HTR-8/SVneo (cell line): ENCODE measurements at places on chromosomes 11 and 22.
A peak's percentile ranks its signal among the peaks of the same experiment; 100 is the strongest.

DNA sequence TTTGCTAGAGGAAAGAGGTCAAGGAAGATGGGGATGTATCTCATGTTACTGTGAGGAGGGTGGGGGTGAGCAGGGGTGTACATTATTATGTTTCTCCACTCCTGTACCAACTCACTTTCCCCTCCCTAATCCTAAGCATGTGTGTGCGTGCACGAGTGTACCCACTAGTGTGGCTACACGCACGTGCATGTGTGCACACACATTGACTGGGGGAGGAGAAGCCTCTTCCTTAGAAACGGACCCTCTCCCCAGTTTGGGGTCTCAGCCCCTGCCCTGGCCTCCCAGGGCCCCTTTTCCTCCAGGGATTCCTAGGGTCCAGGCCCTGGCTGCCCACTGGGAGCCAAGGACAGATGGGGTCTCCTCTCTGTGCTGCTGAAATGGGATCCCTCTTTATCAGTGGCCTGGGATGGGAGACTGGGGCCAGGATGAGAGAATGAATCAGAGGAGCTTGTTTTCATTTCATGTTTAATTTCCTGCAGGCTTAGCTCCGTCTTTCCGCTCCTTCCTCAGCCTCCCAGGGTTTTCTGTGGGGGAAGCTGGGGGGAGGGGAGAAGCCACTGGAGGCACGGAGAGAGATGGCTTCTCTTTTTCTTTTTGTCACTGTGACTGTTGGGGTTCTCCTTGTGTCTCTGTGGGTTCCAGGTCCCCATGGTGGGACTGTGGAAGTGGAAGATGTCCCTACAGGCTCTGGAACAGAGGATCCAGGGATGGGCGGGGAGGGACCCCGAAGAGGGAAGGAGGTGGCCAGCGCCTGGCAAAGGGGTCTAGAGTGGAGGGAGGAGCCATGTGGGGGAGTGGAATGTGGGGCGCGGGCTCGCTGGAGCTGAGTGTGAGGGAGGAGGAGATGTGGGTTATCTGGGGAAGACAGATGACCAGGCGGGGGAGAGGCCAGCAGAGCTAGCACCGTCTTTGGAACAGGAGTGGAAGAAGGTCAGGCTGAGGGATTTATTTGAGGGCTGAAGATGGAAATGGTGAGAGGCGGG, 40.3 kb downstream of the ALX4 start:
- peak; percentile 50 for DNase-seq

DNA sequence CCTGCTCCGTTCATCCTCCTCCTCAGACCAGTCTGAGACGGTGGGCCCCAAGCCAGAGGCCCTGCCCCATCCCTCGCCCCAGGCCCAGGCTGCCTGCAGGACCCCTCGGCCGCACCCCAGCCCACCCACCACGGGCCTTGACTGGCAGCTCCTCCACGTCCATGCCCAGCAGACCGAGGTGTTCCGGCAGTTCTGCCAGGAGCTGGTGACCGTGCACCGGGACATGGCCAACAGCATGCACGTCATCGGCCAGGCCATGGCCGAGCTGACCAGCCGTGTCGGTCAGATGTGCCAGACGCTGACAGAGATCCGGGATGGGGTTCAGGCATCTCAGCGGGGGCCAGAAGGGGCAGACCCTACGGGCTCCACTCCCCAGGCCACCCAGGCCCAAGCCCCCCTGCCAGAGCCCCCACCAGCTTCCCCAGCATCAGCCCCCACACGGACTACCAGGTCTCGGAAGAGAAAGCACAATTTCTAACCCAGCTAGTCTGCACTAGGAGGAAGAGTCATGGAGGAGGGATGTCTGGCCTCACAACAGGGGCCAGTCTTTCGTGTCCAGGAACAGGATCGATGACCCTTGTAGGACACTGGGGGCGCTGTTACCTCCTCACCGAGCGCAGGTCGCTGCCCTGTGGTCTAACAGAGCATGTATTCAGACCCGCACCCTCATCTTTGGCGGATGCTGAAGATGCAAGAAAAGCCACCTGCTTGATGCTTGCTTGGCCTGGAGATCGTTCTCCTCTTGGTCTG, 66.3 kb downstream of the PRDM11 start:
- DNase-seq, result no peak

DNA sequence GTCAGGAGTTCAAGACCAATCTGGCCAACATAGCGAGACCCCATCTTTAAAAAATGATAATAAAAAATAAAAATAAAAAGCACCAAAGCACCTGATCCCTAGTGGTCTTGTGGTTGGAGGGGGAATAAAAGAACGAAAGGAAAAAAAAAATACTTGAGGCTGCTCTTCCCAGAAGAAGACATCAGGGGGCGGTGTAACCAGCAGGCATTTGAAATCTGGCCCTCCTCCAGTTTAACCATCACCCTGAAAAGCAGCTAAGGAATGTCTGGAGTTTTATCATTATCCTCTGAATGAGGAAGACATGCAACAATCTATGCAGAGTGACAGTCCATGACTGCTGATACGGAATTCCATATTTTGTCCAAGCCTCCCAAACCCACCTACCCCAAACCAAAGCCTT, 5.6 kb upstream of the KCTD17 start:
- peak; percentile 42 for DNase-seq

- DNase-seq, result no peak
These were observed 349 bp downstream of the TSSC4 start for GRCh38 chr11:2400762-2401435.

DNA sequence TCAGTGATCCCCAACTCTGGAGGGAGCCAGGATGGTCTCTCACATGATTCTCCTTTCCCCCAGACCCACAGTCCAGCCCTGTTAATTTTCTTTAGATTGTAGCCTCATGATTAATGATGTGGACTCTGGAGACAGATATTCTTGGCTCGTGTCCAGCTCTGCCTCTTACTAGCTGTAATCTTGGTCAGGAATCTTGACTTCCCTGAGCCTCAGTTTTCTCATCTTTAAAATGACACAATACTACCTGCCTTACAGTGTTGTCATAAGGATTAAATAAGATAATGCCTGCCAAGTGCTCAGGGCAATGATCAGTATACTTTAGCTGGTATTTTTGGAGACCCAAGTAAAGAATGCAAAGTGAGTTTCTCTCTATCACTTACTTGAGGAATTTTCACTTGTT, 60.0 kb downstream of the SPECC1L start:
- DNase-seq, result no peak

GRCh38 chr11:95232666-95233065, 1.7 kb upstream of the SESN3 start:
- no peak for DNase-seq

- DNase-seq, result no peak
These were observed 22.7 kb upstream of the P2RY2 start for GRCh38 chr11:73195191-73196007.
